ENCODE measurements at places on chromosomes 4 and X.

GRCh38 chr4:55291227-55291640 is 54.8 kb upstream of the SRD5A3 start:
- DNase-seq: peak; percentile 9

DNA sequence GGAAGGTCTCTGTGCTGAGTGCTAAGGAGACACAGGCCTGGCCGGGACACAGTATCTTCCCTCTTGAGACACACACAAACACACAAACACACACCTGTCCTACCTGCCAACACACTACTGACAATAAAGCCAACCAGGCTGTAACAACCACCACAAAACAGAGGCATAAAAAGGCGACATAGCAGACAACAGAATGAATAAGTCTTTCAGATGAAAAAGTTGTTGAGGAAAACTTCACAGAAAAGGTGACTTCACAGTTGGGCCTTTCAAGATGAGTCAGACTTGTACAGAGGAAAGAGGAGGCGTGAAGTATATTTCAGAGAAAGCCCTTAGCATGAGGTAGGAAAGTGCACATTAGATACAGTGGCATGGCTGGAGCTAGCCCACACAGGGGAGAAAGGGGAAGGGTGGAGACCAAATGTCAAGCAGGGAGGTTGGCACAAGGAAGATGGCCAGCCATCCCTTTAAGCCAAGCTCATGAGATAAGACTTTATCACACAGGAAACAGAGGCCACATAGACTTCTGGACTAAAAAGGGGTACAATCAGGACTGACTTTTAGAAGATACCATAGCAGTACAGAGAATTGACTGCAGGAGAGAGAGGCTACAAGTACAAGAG is 54.0 kb downstream of the SLC9A7 start:
- peak; percentile 28 for DNase-seq

DNA sequence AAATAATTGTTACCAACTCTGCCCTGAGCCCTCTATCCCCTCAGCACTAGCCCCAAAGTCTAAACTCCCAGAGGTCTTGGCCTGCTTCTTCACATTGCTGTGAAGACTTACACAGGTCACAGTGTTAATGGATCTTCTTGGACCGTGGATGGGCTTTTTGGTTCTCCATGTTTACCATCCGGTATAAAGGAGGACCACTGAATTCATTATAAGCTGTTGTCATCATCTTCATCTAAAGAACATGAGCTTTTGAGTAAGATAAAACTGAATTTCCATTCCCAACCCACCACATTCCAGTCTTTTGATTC is 8.5 kb downstream of the NUDT11 start:
- peak; percentile 35 for DNase-seq

- no peak for DNase-seq
These were observed 13.1 kb downstream of the RP2 start for GRCh38 chrX:46849933-46850332.

DNA sequence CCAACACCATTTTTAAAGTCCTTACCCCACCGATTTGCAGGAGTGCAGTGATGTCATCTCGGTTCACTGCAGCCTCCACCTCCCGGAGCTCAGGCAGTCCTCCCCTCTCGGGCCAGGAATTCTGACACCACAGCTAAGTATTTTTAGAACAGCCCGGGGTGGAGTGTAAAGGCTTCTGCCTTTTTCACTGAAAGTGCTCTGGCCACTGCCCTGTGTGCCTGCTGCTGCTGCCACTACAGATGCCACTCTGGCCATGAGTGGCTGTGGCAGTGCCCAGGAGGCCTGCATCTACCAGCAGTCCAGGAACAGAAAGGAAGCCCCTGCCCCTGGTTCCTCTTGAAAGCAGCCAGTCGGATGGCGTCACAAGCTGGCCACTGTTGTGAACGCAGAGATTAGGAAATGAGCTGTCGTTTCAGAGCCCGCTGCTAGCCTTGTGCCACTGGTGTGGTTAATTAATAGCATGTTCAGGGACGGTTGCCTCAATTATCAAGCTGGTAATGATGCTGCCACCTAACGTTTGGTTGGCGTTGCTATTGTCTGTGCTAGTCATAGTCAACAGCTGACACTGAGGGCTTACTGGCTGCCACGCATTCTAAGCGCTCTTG is 23.6 kb upstream of the TBC1D14 start:
- peak; percentile 62 for DNase-seq

DNA sequence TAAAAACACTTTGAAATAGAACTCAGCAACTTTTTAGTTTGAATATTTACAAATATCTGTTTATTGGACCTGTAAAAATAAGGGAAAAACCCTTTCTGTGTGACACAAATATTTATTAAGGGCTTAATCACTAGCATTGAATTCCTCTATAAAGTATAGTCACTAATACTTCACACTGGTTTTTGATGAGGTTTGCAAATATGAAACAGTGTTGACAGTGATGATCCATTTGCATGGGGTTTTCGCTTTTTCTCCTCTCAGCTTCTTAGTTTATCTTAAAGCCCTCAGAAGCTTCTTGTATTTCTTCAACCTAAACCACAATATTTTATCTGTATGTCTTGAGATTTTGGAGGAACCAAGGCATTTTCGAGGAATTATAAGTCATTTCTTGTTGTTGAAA is 96.6 kb upstream of the TEX13A start:
- DNase-seq: no peak

- no peak for DNase-seq
These were observed 155.8 kb upstream of the FAT4 start for GRCh38 chr4:125159001-125159400.

GRCh38 chr4:78484574-78484973 is 67.0 kb upstream of the ANXA3 start:
- DNase-seq: no peak

GRCh38 chrX:16144420-16144819 is 21.1 kb downstream of the GRPR start:
- no peak for DNase-seq

- DNase-seq: peak; percentile 58
These were observed 1389.5 kb downstream of the FAM133A start for GRCh38 chrX:95063554-95063953.

- DNase-seq: peak; percentile 3
These were observed 32.6 kb upstream of the STOX2 start for GRCh38 chr4:183872531-183872930.

DNA sequence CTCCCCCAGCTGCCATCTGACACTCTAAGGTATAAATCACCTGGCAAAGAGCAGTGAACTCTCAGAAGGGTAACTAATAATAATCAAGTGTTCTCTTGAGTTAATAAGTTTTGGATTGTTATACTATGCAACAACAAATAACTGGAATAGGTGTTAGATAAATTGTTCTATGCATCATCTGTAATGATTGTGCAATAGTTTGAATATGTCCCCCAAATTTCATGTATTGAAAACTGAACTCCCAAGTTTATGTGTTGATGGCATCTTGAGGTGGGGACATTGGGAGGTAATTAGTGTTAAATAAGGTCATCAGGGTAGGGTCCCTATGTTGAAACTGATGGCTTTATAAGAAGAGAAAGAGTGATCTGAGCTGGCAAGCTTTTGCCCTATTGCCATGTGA is 272.7 kb upstream of the TAPT1 start:
- DNase-seq: no peak

GRCh38 chr4:13902146-13902545 is 274.6 kb upstream of the BOD1L1 start:
- DNase-seq: peak; percentile 38

DNA sequence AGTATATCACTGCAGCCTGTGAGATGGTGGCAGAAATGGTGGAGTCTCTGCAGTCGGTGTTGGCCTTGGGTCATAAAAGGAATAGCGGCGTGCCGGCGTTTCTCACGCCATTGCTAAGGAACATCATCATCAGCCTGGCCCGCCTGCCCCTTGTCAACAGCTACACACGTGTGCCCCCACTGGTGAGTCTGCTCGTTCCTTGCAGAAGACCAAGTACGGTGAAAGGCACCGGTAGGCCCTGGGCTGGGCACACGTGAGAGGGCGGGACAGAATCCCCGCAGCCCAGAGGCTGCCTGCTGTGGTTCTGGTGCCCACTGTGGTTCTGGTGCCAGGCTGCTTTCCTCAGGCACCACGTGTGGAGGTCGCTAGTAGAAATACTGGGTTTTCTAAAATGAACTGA is 31.2 kb upstream of the MSANTD1 start:
- no peak for DNase-seq

GRCh38 chr4:105650190-105650589 is 58.3 kb downstream of the INTS12 start:
- no peak for DNase-seq

DNA sequence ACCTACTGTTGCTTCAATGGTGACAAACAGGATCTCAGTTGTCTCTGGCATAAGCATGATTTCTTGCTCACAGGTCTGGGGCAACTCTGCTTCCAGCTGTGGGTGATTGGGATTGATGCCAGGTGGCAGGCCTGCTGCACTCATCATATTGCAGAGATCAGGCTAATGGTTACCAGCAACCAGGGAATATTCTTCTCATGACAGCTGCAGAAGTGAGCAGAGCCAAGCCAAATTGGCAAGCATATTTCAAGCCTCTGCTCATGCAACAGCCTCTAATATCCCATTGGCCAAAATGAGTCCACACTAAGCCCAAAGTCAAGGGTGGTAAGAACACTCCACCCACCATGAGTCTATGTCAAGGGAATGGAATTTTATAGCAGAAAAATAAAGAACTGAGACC is 26.7 kb upstream of the TBC1D19 start:
- peak; percentile 93 for DNase-seq

GRCh38 chr4:88246600-88246999 is 37.8 kb downstream of the PPM1K start:
- no peak for DNase-seq

- no peak for DNase-seq
These were observed 87.6 kb downstream of the CRMP1 start for GRCh38 chr4:5805270-5805669.

DNA sequence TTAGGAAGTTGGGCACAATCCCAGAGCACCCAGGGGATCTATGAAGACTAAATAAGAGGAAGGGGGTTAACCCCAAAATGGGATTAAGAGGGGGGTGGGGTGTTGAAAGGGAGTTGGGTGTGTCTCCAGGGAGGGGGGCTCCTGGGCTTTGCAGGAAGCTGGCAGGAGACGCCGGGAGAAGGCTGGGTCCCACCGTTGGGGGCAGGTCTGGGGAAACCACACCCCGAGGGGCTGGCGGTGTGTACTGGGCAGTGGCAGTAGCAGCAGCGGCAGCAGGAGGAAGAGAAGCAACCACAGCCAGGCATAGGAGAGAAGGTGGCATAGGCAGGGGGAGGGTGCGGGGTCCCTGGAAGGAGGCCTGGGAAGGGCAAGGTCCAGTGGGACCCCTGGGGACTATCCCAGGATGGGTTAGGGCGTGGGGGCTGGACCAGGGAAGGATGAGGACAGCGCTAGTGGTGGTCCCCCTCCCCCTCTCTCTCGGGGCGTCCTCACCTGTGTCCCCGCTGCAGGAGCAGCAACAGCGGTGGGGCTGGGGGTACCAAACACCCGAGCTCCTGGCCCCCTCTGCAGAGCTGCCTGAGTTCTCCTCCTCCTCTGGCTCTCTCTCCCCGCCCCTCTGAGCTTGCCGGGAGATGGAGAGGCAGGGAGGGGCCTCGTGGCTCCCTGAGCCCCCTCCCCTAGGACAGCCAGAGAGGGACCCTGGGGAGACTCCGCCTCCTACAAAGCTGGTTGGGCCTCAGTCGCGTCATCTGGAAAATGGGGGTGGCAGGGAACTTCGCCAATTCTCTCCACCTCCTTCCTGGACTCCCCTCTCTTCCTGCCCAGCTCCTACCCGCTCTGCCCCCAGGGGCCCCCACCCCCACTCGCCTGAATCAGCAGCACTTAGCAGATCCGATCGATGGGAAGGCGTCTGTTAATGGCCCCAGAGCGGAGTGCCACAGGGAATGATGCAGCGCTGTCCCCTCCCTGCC is at the start of gene KCND1:
TSS of gene KCND1 (minus strand) at position 596 of the 971 bp plus-strand sequence. CDS start 1,573 bp downstream, outside the sequence.
- DNase-seq: peak; percentile 79

- DNase-seq: no peak
These were observed 42.2 kb upstream of the PTCHD1 start for GRCh38 chrX:23292354-23292987.

DNA sequence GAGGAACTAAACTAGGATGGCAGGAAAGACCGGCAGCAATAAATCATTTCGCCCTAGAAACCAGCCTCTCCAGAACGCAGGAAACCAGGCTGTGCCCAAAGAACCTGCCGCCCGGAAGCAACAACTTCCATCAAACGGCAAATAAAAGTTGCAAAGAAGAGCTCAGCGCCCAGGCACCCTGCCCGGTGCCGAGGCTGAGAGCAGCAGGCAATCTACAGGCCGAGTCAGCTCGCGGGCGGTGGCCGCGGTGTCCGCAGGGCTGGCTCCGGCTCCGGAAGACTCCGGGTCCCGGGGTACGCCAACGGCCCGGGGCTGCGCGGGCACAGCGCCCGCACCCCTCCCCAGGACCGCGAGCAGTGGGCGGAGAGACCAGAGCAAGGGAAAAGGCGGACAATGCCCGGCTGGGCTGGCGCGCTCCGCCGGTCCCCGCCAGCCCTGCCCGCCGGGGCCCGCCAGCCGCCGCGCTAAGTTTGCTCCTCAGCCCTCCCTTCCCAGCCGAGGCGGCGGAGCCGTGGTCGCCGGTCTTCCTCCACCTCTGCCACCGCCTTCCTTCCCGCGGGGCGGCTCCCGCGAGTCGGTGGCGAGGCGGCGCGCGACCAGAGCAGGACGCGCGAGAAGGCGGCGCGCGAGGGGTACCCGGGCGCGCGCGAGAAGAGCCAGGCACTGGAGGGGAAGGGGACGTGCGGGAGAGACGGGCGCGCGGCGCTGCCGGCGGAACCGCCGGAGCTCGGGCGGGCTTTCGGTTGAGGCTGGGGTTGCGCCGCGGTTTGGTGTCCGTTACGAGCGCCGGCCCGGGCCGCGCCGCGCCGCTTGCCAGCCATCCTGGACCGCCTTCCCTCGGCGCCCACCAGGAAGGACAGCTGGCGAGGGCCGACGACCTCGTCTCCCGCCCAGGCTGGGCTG is 733 bp downstream of the FRYL start:
- peak; percentile 68 for DNase-seq

DNA sequence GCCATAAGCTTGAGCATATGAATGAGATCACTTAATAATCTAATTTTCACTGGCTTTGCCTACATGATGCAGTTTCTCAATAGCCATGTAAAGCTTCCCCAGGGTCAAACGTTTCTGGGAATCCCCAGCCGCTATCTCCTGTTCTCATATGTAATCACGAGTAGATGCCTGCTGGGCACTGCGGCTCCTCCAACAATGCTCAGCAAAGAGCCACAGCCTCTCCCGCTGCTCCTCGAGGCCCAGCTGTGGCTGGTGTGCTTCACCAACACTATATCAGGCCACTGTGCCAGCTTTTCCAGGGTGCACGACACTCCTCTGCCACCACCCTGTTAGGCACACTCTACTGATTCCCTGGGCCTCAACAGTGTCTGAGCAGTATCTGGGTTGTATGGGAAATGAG is 78.3 kb upstream of the RASGEF1B start:
- DNase-seq: no peak

DNA sequence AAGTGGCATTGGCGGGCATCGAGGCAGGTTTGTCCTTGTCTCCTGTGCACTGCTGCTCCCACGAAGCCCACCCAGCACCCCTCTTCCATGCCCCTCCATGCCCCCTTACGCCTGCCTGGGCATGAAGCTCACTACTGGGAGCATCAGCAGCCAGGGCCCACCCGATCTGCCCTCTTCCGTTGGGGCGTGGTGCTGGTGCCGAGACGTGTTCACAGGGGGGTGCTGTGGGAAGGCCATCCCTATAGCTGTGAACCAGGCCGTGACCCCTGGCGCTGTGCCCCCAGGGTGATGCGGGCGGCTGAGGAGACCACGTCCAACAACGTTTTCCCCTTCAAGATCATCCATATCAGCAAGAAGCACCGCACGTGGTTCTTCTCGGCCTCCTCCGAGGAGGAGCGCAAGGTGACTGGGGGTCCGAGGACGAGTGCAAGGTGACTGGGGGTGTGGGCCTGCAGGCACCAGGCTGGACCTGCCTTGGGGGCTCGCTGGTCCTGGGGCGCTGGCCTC is 19.3 kb upstream of the ADD1 start:
- DNase-seq: no peak

GRCh38 chrX:132369617-132370326 is 119.1 kb downstream of the MBNL3 start:
- DNase-seq: no peak

Data from fibroblast of skin of right biceps (primary cell).